Kidney (tissue), 22 donors: ENCODE measurements at places on chromosomes 4 and X. TPM values are rescaled to one million over a fixed set of nuclear protein-coding genes. Genes with fewer than 3 reads are reported as not detected.

The KIF4A gene
- polyA plus RNA-seq: 0.13 TPM

The UGT2B15 gene
- not detected for polyA plus RNA-seq

The IL9R gene
- not detected for polyA plus RNA-seq

The PLXNB3 gene
- polyA plus RNA-seq: 2.2 TPM

The FGFR3 gene
- 28.5 TPM for polyA plus RNA-seq

The EXOSC9 gene
- 19.9 TPM for polyA plus RNA-seq

The TCP11X2 gene
- not detected for polyA plus RNA-seq

The CENPVL1 gene
- polyA plus RNA-seq: not detected

The CENPE gene
- polyA plus RNA-seq: 0.32 TPM

The PNMA3 gene
- polyA plus RNA-seq: 4.3 TPM

The CCSER1 gene
- polyA plus RNA-seq: 4.2 TPM

The LDB2 gene
- 26.9 TPM for polyA plus RNA-seq

The ZDHHC9 gene
- polyA plus RNA-seq: 24.5 TPM
